Fibroblast of skin of right biceps (primary cell): ENCODE measurements at places on chromosomes 16 and 17.

- peak; percentile 77 for DNase-seq
These were observed 37.2 kb upstream of the RGS9 start for GRCh38 chr17:65099941-65100315.

- peak; percentile 3 for DNase-seq
These were observed 198.0 kb upstream of the MPHOSPH6 start for GRCh38 chr16:82368041-82368440.

GRCh38 chr16:82011199-82011641 lies at the start of gene SDR42E1:
Gene SDR42E1, minus strand, starts transcription at chr16:82011470. Its CDS starts 10,612 bp downstream, at chr16:82000858.
- DNase-seq = no peak

- no peak for DNase-seq
These were observed 242.8 kb upstream of the PSMD7 start for GRCh38 chr16:74053826-74054225.

DNA sequence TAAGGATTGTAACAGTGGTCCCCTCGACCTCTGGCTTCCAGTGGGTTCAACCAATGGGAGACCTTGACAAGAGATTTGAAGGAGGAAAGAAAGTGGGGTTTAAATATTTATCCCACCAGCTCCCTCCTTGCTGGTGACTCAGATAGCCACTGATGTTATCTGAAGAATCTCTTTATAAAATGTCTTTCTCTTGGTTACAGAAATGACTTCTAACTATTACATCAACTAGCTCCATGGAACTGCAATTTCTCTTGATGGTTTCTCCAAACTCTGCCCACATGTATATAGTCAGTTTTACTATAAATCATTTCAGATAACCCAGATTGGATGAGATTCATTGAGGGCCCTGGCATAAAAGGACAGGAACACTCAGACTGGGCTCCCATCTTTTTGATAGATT lies 920.2 kb upstream of the SOX9 start:
- peak; percentile 50 for DNase-seq

DNA sequence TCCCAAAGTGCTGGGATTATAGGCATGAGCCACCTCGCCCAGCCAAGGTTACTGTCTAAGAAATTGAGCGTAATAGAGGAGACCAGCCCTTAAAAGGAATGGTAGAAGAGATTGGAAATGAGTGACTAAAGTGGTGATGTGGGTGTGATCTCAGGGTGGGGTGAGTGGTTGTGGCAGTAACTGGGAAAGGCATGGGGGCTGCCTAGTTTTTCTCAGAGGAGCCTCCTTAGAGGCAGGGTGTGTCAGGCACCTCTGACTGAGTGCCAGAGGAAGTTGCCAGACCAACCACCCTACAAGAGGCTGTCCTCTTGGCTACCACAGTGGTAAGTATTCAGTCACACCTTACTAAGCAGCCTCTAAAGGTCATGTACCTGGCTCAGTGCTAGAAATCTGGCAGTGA lies 8.9 kb downstream of the DUS2 start:
- no peak for DNase-seq

DNA sequence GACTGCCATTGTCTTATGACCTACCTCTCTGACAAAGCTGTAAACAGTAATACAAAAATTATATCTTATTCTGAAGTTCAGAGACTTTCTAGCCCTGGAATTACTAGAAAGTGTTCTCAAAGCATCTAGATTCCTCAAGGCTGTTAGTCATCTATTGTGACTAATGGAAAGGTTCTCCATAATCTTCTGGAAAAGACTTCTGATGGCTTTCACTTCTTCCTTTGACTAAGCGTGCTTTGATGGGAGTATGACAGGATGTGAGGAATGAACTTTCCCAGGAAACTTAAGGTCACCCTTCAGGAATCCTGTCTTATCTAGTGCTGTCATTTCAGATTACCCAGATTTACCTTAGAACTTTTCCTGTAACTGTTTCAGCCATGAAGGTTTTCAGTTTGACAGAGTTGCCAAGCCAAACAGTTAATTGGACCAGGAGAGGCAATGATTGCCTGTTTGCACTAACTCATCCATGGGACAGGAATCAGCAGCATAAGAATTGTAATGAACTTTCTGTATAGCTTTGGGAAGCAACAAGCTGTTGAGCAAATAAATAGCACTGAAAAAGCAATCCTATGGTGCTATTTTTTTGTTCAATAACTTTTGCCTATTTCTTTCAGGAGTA lies 43.5 kb downstream of the AP2B1 start:
- peak; percentile 76 for DNase-seq

GRCh38 chr16:68450741-68451255 lies 2.5 kb upstream of the SMPD3 start:
- DNase-seq = no peak

DNA sequence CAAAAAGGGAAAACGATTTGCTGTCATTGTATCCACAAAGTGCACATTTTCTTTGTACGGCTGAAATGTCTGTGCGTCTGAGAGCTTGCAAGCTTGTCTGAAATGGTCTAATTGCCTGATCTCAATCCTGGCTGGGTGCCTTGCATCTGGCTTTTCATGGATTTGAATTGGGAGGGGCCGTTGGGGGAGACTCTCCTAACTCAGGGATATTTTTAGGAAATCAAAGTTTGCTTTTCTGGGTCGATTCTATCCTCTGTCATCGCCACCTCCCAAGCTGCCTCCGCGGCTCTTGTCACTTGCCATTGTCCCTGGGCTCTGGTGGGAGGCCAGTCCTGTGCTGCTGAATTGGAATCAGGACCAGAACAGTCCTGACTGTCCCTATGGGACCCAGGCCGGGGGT lies 33.3 kb upstream of the MGAT5B start:
- no peak for DNase-seq

DNA sequence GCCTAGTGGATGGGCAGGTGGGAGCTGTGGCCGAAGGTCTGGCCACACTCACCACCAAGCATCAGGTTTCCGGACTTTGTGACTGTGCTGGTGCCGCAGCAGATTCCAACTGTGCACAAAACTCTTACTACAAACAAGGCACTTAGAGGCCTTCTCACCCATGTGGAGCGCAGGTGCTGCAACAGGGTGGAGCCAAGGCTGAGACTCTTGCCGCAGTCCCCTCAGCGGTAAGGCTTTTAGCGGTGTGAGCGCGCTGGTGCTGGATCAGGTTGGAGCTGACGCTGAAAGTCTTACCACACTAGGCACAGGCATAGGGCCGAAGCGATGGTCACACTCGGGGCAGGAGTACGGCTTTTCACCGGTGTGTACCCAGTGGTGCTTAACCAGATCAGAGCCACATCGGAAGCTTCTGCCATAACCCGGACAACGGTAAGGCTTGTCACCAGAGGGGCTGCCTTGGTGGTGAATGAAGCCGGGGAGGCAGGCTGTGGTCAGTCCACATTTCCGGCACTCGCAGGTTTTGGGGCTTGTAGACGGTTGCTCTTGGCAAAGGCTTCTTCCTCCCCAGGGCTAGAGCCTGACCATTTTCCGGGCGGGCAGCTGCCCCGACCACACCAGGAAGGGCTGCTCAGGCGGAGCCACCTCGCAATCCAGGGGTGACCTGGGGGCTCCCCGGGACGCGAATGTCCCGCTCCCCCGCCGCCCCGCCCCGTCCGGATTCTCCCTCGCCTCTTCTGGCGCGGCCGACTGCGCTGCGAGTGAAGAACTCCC lies 1.0 kb upstream of the ARMC5 start:
- DNase-seq = peak; percentile 39

DNA sequence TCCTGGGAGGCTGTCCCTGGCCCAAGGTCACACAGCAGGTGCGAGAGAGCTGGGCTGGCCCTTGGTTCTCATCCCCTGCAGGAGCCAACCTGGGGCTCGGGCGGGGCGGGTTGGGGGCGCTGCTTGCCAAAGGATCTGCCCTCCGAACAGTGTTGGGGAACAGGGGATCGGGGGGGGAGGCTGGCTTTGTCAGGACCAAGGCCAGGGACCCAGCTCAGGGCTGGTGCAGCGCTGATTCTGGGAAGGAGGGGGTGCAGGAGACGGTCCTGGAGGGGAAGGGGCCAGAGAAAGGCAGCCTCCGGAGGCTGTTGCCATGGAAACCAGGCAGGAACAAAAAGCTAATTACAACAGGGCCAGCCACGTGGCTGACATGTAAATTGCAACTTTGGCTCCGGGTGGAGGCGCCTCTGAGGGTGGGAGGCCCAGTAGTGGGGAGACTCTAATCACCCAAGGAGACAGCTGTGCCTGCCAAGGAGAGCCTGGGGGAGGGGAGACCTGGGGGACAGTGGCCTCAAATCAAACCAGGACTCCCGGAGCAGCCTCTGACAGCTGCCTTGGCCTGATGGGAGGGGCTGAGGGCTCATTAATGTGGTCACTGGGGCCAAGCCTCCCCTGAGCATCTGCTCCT lies 1.3 kb downstream of the TUBB3 start:
- peak; percentile 65 for DNase-seq

DNA sequence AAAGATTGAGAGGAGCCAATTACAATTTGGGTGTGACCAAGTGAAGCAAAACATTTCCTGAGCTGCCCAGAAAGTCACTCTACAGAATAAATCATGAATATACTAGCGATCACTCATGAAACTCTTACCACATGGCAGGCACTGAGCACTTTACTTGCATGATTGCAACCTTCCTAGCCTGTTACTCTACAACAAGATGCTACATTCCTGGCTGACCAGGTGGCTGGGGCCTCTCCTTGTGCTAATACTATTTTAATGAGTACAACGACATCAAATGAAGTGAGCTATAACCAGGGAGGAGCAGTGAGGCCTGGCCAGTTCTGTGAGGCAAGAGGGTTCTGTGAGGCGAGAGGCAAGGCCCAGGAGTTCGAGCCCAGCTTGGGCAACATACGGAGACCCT lies 75.2 kb downstream of the CPPED1 start:
- DNase-seq = peak; percentile 6

- DNase-seq = no peak
These were observed 806 bp downstream of the TBX21 start for GRCh38 chr17:47733674-47734410.

DNA sequence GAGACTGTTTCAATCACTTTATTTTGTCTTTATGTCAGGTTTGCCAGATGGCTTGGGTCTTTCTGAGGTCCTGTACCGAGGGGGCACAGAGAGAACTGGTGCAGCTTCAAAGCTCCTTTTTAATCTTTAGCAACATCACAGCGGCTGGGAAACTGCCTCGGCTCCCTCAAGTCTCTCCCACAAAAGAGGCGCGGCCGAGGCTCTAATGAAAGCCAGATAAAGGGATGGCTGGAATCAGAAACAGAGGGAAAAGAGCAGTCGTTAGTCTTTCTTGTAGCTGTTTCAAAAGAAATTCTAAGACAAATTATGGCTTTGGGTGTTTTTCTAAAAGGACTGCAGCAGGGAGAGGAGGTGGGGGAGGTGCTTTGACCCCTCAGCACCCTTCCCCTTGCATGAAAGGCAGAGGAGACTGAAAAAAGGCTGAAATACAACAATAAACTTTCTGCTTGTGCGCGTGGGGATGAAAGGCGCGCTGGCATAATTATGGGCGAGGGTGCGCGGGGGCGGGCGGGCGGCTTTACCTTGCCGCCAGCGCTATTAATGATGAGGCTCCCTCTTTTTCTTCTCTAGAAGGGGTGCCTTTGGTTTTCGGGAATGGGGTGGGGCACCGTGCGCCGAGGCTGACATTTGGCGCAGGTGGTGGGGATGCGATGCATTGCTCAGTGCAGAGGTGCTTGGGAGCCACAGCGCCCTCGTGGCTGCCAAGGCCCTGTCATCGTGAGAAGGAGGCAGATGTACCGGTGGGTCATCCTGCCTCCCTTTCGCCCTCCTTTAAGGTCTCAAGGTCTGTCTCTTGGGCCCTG lies 22.3 kb upstream of the BRD7 start:
- DNase-seq = no peak

GRCh38 chr17:73733517-73733916 lies 89.3 kb upstream of the SDK2 start:
- no peak for DNase-seq

DNA sequence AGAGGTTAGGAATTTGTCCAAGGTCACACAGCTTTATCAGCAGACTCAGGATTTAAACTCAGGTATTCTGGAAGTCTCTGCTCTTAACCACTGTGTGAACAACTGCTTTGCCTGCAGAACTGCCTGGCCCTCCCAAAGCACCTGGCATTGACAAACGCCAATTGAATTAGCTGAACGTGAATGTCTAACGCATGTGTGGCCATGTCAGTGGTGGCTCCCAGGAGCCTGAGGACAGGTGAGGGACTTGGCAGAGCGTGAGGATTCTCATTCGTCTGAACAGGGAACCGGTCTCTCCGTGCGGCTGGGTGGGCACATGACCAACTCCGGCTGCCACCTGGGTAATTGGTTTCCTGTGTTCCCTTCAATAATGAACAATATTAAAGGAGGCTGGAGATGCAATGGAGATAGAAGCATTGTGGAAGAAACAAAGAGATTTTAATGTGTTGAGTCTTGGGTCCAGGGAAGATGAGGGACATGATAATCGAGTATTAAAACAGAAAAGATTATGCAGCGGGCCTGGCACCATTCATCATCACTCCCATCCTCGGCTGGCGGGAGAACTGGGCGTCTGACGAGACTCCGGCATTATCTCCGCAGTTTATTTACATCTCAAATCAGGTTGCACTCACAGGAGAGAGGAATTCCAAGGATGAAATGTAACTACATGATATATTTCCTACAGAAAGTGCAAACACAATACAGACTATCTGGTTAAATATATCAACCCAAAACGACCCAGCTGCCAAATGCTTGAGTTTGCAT lies 113.5 kb downstream of the NPIPB5 start:
- DNase-seq = no peak

- no peak for DNase-seq
These were observed 2.3 kb upstream of the SCPEP1 start for GRCh38 chr17:56975656-56976055.

DNA sequence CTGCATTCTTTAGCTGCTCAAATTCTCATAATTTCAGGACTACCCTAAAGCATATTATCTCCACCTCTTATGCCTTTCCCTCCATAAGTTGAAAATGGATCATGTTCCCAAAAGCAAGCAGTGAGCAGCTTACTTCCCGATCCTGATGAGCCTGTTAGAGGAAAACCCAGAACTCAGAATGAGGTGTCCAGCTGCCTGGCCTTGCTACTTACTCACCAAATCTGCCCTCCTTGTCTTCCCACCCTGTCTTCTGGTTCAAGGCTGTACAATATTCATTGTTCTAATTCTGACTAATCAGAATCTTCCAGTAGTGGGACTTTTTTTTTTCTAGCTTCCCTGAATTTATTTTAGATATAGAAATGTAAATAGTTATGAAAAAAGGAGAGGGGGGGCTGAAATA lies 10.8 kb downstream of the LYRM1 start:
- DNase-seq = peak; percentile 48

GRCh38 chr17:35903451-35903850 lies 23.3 kb upstream of the CCL5 start:
- no peak for DNase-seq

GRCh38 chr17:71402661-71403141 lies 718.1 kb upstream of the SOX9 start:
- no peak for DNase-seq

GRCh38 chr17:27339198-27339835 lies 45.4 kb downstream of the WSB1 start:
- DNase-seq = no peak

- peak; percentile 17 for DNase-seq
These were observed 215.3 kb downstream of the C16orf78 start for GRCh38 chr16:49588729-49589384.

- DNase-seq = no peak
These were observed 12.6 kb upstream of the CLUH start for GRCh38 chr17:2723997-2724783.

- DNase-seq = peak; percentile 86
These were observed 94.6 kb downstream of the RGS9 start for GRCh38 chr17:65231662-65232335.
